ENCODE measurements at places on chromosomes 12 and 14.

- no peak for DNase-seq
Observed at GRCh38 chr14:19918553-19919264, 1.7 kb upstream of the OR4K5 start.

GRCh38 chr14:95072310-95072905, 84.9 kb downstream of the DICER1 start:
- DNase-seq, result no peak

GRCh38 chr14:55519473-55520080, 60.4 kb upstream of the KTN1 start:
- no peak for DNase-seq

DNA sequence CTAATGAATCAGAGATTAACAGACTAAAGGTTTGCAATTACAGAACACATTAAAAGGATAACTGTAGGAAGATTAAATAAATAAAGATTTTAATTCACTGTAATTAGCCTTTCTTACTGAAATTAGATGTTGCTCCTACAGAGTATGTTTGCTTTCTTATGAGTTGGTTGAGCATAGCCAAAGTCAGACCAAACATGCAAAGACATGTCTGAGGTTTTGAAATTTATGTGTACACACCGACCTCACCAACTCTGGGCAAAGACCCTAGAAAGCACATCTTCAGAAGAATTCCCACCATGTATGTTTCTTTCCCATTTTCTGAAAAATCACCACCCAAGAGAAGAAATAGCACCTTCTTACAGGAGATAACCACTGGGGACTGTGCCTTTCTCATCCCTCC, 159.2 kb downstream of the PAX9 start:
- no peak for DNase-seq

GRCh38 chr12:124913474-124914391, 717 bp downstream of the UBC start:
- peak; percentile 67 for DNase-seq

GRCh38 chr12:122005252-122005776, 16.4 kb upstream of the BCL7A start:
- no peak for DNase-seq

- DNase-seq, result no peak
Observed at GRCh38 chr12:125786143-125786542, 720.9 kb downstream of the AACS start.

GRCh38 chr14:34098045-34098984, 147.4 kb upstream of the EGLN3 start:
- peak; percentile 46 for DNase-seq

- DNase-seq, result no peak
Observed at GRCh38 chr12:53722450-53723041, 4.7 kb downstream of the CALCOCO1 start.

- peak; percentile 50 for DNase-seq
Observed at GRCh38 chr12:114952573-114953271, 268.7 kb upstream of the TBX3 start.

DNA sequence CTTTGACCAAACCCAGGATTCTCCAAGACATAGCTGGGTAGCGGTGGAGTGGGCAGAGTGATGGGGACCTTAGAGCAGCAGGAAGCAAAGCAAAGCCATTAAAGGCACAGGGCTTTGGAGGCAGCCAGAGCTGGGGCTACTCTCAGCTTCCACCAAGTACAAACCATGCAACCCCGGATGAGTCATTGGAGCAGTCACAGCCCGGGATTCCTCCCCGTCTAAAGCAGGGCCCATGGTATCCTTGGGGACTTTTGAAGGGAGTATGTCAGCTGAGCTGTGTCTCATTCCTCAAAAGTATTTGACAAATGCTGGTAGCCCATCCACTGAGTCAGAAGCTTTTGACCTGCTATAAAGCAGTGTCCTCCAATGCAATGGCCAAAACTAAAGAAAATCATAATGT, 9.7 kb upstream of the IFI27 start:
- peak; percentile 86 for DNase-seq

DNA sequence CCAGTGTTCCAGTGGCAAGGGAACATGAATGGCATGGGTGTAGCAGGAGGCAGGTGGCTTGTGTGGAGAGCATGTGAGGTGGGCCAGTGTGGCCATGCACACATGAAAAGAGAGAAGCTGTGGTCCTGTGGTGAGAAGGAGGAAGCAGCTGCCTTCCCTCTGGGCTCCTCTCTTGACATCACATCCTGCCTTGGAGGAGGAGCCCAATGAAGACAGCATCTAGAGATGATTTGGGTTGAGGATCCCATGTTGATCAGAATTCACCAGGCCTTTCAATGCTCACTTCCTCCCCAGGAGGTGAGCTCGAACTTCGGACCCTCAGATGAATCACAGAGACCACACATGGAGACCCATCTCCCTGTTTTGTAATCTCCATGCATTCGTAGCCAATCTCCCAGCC, 82.6 kb downstream of the LRRC74A start:
- DNase-seq, result no peak

- no peak for DNase-seq
Observed at GRCh38 chr14:36028218-36028617, 148.3 kb downstream of the PTCSC3 start.

- DNase-seq, result no peak
Observed at GRCh38 chr12:3888659-3889058, 15.5 kb upstream of the PARP11 start.

- peak; percentile 85 for DNase-seq
Observed at GRCh38 chr12:96195845-96196451, 1.8 kb downstream of the ELK3 start.

Measured in fibroblast of upper back skin (primary cell).